LHCN-M2 (cell line): ENCODE measurements at places on chromosomes 12 and 14.

GRCh38 chr12:25518512-25518911 lies 34.6 kb downstream of the LMNTD1 start:
- DNase-seq, result peak; percentile 18

- no peak for DNase-seq
Measured at GRCh38 chr12:45726603-45727300, 2.8 kb upstream of the ARID2 start.

GRCh38 chr14:77579780-77580179 lies 36.7 kb downstream of the SPTLC2 start:
- DNase-seq, result no peak

DNA sequence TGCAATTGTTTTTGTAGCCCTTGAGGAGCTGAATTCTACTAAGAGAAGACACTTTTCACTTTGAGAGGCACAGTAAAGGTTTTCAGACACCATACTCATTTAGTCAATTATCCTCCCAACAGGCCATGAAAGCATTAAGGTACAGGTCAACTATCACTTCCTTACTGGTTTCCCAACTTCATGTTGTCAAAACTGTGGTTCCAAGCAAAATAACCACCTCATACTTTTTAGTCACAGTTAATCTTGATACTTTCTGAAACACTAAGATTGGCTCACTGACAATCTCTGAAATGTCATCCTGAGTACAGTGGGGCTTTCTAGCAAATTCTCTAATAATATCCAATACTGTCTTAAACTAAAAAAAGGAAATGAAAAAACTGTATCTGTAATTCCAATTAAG lies 71.7 kb downstream of the SLC2A13 start:
- no peak for DNase-seq

GRCh38 chr14:67577181-67577808 lies 22.8 kb downstream of the PIGH start:
- no peak for DNase-seq

DNA sequence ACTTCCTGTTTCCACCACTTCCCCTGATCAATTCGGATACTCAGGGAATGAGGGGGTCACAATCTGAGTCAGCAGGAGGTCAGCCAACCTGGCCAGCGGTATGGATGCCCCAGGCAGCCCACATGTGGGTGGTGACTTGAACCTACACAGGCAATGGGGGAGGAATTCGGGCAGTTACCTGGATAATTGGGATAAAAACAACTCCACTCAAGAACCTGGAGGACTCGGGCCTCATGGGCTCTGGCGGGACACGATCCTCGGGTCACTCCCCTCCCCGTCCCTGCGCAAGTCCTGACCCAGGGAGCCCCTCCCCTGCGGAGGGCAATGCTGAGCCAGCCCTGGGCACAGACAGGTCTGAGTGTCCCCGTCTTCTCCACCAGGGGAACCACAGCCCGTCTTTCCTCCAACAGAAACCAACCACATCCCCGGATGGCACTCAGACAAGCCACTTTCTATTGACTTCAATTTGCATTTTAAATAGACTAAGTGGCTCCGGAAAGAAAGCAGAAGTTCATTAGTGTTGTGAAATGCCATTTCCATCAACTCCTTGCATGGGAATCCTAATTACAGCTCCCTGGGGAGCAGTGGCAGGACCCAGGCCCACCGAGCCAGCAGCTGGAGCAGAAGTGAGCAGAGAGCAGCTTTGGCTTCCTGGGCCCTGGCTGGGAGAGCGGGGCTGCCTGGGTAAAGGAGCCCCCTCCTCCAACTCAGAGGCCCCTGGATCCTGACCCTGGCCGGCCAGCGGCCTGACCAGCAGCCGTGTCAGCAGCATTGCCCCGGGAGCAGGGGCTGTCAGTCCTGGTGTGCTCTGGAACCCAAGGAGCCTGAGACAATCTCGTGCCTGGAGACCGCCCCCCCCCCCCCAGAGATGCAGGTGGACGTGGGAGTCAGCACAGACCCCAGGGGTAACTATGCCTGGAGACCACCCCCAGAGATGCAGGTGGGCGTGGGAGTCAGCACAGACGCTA lies 374.1 kb downstream of the ADGRD1 start:
- DNase-seq, result no peak

DNA sequence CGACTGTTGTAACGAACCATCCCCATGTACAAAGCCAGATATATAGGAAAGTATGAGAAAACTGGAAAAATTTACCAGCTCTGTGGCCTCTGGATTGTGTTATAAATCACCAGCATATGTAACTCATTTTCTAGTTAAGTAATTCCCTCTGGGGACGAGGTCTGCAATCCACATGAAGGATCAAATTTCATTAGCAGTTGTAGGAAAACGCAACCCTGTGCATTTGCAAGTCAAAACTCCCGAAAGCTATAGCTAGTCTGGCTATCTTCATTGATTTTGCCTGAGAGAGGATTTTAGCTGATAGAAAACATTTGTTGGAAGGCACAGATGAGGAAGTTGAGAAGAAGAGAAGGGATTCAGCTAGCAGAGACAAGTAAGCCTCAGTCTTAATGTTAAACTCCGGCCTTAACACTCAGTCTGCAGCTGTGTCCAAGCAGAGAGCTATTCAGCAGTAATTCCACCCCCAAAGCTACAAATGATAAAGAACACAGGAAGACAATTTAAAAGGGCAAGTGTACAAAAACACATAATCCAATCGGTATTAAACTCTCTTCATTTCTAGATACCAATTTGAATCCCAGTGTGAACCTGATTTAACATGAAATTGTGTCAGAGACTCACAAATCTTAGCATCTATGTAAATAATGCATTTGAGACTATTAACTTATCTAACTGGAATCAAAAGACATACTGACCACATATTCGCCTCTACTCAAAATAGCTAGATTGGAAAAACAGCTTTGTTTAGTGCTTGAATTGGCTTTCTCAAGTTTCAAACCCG lies 54.2 kb upstream of the CERS5 start:
- peak; percentile 84 for DNase-seq

DNA sequence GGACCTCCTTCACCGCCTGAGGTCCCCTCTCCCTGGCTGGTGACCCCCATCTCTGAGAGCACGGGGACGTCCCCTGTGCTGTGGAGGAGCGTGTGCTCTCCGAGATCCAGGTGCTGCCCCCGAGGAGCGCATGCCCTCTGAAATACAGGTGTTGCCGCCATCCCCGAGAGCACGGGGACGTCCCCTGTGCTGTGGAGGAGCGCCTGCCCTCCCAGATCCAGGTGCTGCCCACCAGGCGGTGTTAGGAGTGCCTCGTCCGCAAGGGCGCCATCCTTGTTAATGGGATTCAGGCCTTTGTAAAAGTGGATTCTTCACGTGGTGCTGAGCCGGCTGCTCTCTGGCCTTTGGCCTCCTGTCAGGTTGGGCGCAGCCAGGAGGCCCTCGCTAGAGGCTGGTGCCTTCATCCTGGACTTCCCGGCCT lies 10.1 kb downstream of the NOC4L start:
- no peak for DNase-seq

GRCh38 chr14:30159374-30159773 lies 231.7 kb upstream of the PRKD1 start:
- DNase-seq, result no peak

GRCh38 chr12:11868027-11868426 lies 202.7 kb upstream of the BCL2L14 start:
- DNase-seq, result no peak

GRCh38 chr12:93025145-93026103 lies 96.3 kb upstream of the EEA1 start:
- peak; percentile 65 for DNase-seq

GRCh38 chr12:130422676-130423075 lies 85.0 kb downstream of the PIWIL1 start:
- no peak for DNase-seq

DNA sequence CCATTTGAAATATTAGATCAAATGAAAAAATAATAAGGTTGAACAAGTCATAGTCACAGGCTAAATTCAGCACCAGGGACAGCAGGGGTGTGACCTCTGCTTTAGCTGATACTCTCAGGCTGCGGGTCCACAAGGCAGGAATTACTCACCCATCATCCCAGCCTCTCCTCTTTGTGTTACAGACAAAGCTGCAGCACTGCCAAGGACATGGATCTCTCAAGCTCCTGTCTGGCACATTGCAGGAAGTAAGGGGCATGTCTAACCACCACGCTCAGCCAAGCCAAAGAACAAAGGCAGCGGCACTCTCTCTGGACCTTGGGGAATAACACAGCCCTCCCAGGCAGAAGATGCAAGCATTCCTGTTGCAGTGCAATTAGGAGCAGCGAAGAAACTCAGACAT lies 783.8 kb downstream of the VRK1 start:
- DNase-seq, result no peak
